CD8-positive, alpha-beta T cell (primary cell): ENCODE measurements at places on chromosomes 6 and 20.

DNA sequence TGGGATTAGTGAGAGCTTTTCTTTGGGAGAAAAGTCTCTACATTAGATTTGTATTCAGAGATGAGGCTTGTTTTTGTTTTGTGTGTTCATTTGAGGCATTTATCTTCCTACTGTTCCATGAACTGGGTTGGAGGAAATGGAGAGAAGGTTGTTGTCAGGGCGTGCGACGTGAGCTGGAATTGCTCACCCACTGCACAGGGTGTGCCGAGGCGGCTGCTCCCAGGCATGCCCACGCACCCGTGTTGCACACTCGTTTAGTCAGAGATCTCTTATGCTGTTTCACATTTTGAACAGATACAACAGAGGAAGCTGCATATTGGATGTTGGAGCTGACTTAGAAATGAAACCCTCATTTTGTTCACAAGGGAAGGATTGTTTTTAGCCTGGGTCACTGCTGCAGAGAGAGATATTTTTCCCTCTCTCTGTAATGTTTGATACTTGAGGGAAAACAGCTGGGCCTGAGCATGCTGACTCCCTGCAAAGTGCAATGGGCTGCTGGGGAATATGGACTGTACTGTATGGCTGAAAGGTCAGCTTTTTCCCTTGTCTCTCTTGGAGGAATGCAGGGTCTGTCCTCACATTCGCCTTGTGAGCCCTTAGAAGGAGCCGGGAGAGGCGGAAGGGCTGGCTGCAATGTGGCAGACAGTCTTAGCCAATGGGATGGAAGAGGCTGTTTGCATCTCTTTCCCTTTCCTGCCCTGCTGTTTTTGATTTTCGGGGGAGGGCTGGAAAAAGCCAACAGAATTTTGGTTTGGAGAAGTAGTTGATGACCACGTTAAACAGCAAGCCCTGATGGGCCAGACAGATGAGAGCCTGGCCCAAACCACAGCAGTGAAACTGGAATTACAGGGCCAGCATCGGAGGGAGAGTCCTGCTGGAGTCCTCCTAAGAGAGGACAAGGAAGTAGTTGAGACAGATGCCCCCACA is 170.8 kb downstream of the SASH1 start:
- no peak for DNase-seq

DNA sequence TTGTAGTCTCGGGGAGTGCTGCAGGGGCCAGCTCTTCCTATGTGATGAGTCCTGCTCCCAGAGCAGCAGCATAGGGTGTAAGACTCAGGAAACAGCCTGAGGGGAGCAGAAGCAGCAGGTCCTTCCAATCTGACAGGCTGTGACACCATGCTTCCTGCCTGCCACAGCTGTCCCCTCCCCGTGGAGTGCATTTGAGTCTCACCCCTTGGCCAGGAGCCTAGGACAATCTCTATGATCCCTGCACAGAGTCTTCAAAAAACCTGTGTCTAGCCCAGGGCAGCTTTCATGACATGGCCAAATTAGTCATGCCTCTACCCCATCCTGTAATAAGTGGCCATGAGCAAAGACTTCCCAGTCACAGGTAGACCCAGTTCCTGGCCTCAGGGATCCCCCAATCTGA is 23.1 kb upstream of the LRFN2 start:
- DNase-seq = no peak

- DNase-seq = no peak
Observed at GRCh38 chr6:166861961-166862286, 94.4 kb downstream of the RNASET2 start.

DNA sequence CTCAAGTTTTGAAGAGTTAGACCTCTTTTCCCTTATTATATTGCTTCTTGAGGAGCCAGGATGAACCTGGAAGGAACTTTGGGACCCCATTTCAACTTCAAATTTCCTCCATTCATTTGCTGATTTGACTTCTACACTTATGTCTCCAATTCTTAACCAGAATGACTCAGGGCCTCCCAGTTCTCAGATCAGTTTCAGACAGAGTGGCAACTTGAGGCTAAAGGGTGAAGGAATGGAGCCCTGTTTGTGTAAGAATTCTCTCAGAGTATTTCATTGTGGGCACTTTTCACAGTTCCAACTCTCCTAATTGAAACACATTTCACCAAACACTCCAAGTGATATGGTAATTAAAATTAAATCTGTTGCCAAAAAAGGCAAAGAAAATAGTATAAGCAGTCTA is 109.0 kb upstream of the FLRT3 start:
- DNase-seq = no peak

DNA sequence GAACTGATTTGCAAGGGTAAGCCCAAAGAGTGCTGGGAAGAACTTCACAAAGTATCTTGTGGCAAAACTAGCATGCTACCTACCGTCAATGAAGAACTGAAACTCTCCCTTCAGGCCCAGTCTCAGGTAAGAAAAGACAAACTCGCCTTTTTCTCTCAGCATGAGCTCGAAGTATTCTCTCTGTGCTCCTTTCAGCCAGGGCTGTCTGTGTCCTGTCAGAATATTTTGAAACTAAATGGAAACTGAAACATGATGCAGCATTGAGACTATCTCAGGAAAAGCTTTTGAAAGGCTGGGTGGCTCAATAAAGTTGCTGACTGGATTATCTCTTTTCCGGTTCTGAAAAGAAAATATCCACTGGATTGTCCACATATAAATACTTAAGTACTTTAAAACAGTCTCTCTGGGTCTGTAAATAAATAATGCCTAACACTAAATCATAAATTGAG is 696 bp downstream of the CALHM5 start:
- DNase-seq = no peak

GRCh38 chr6:5698318-5698717 is 308.4 kb downstream of the NRN1 start:
- no peak for DNase-seq

- no peak for DNase-seq
Observed at GRCh38 chr6:42468273-42468672, 16.5 kb upstream of the TRERF1 start.

- no peak for DNase-seq
Observed at GRCh38 chr6:84696166-84696565, 68.2 kb downstream of the TBX18 start.

DNA sequence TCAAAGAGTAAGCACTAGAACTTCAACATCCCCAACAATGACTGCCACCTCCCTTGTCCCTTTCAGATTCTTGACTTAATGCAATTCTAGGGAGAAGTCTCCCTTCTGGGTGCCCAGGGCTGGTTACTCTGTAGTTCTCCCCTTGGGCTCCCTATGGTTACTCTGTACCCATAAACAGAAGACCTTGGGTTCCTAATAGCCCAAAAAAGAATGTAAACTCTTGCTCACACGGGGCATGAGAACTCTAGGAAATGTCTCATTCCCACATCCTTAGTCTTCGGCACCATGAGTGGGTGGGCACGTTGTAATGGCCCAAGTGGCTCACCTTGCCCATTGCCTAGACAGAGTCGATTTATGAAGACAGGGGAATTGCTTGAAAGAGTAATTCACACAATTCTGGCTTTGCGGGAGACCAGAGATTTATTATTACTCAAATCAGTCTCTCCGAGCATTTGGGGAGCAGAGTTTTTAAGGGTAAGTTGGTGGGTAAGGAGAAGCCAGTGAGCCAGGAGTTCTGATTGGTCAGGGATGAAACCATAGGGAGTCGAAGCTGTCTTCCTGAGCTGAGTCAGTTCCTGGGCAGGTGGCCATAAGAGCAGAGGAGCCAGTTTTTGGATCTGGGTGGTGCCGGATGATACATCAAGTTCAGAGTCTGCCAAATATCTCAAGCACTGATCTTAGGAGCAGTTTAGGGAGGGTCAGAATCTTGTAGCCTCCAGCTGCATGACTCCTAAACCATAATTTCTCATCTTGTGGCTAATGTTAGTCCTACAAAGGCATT is 61.2 kb upstream of the SIRPG start:
- no peak for DNase-seq

GRCh38 chr6:73081955-73082354 is 143.3 kb downstream of the KHDC1L start:
- no peak for DNase-seq
